SK-MEL-5 (cell line): ENCODE measurements at places on chromosomes 11 and 22. TPM values are rescaled to one million over a fixed set of nuclear protein-coding genes. Genes with fewer than 3 reads are reported as not detected.

GRCh38 chr11:71281831-71282230, 29.5 kb upstream of the SHANK2 start:
- no peak for DNase-seq

GRCh38 chr22:17097062-17097461, 12.3 kb downstream of the IL17RA start:
- no peak for DNase-seq

GRCh38 chr11:72292106-72292785, 48.3 kb upstream of the PHOX2A start:
- DNase-seq, result no peak

- DNase-seq, result no peak
Observed at GRCh38 chr11:39910087-39910486, 1549.4 kb downstream of the LRRC4C start.

GRCh38 chr22:17806437-17806836, 32.2 kb upstream of the BID start:
- no peak for DNase-seq

Gene EWSR1
- total RNA-seq, result 211 and 226 TPM in 2 replicates

DNA sequence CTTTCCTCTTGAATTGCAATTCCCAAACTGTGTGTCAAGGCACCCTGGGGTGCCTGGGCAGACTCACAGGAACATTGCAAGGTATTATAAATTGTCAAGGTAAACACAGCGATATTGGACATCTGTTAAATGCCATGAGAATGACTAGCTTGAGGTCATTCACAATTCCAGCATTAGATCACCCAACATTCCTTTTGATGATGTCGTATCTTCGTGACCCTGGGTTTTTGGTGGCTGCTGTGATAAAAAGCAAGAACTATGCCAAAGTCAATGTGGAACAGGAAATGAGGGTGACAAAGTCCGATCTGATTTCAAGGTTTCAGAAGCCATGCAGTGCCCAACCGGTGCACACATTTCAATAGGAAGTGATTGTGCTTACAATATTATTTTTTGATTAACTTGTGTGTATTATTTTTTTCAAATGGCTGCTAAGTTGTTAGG, 458.4 kb downstream of the MIAT start:
- no peak for DNase-seq

- DNase-seq, result no peak
Observed at GRCh38 chr22:18108187-18108586, 2.4 kb upstream of the TUBA8 start.

- DNase-seq, result no peak
Observed at GRCh38 chr22:24901448-24901847, 45.0 kb downstream of the LHFPL7 start.

DNA sequence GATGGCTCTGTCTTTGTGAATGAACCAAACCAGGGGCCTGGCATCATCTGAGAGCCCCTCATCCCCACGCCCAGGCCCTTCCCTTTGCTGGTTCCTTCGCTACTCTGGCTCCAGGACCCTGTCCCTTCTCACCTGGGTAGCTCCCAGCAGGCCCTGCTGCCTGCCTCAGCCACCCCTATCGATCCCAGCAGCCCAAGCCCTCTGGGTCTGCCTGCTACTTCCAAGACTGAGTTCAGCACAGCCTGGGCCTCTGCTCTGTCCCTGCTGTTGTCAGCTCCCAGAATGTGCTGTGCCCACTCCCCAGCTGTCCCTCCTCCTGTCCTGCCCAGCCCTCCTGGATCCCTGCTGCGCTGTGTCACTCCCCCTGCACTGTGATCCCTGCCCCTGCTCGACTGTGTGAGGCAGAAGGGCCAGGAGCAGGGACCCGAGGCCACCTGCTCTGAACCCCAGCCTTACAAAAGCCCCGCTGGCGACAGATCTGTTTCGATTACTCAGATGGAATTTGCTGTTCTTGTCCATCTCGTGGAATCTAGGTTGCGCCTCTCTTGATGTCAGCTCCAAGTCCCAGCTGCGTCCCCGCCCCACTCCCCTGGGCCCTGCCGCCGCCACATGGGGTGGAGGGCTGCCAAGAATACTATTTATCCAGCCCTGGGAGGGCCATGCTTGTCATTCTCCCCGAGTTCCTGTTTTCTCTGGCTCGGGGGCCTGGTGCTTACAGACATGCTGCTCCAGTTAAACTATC, 13.0 kb downstream of the MRPL21 start:
- peak; percentile 48 for DNase-seq

DNA sequence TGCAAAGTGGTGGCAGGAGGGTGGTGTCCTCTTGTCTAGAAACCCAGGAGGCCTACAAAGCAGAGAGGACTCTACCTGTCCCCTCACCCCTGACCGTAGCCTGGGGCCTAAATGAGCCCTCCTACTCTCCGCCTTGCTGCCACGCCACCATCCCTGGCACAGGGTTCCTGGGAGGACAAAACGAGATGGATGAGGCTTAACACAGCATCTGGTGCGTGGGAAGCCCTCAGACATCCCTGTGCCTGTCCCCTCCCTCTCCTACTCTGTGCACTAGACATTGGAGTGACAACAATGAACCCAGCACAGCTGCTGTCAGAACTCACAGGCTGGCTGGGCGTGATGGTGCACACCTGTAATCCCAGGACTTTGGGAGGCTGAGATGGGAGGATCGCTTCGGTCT, 36.4 kb upstream of the DKK3 start:
- no peak for DNase-seq

GRCh38 chr11:3181725-3182461, 16.8 kb upstream of the OSBPL5 start:
- DNase-seq, result no peak

GRCh38 chr11:63915961-63916836, 765 bp downstream of the RCOR2 start:
- peak; percentile 38 for DNase-seq

- DNase-seq, result no peak
Observed at GRCh38 chr11:86692746-86693145, 20.3 kb upstream of the ME3 start.

- peak; percentile 47 for DNase-seq
Observed at GRCh38 chr22:36026741-36027140, 1.9 kb downstream of the RBFOX2 start.
